ENCODE measurements at places on chromosomes 1 and 21.

- no peak for DNase-seq
These were observed 211.6 kb downstream of the LMX1A start for GRCh38 chr1:165144757-165145397.

DNA sequence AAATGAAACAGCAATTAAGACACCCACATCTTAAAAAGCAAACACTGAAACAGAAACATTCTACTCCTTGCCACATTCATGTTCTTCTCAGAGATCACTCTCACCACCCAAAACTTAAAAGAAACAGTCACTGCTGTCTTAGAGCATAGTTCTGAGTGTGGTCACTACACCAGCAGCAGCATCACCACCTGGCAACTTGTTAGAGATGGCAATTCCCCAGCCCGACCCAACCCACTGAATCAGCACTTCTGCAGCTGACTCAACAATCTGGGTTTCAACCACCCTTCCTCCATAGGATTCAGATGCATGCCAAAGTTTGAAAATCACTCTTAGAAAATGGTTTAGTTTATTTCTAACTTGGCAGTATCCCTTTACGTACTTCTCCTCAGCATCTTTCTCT is 126.1 kb downstream of the CDC42BPA start:
- no peak for DNase-seq

- DNase-seq = peak; percentile 41
These were observed 128.5 kb upstream of the RRP15 start for GRCh38 chr1:218156595-218156994.

DNA sequence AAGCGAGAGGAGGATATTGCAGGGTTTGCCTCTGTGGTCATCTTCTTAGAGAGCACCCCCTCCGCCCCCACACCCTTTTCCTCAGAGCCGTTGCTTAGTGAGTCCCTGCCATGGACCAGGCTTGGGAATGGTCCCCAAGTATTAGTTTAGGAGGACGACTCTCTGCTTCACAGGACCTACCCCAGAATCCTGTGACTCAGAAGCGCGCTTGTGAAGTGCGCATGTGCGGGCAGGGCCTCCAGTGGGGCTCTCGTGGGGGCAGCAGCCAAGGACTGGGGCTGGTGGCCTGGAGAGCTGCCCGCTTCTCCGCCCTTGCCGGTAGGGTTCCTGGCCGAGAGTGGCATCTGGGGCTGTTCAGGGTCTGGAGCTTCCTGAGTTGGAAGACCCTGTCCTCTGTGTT is 37.3 kb upstream of the HMGN1 start:
- no peak for DNase-seq

GRCh38 chr1:9338397-9339246 is 45.9 kb downstream of the SPSB1 start:
- DNase-seq = no peak

DNA sequence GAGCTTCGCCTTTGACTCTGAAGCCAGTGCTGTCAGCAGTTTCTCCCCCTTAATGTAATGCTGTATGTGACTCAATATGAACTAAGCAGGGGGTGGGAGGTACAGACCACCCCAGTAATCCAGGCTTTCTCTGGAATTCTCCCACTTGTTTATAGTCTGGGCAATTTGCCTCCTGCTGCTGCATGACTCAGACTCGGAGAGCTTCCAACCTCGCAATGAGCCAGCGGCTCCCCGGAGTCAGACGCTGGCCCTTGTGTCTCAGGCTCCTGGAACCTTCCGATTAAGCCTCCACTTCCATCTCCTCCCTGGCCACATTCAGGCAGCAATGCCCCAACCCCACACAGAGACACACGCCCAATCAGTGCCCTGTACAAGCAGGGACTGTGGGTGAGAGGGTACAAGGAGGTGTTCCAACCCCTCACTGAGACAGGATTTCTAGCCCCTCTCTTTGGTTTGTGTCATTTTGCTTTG is 471.7 kb upstream of the VAMP3 start:
- DNase-seq = peak; percentile 9

DNA sequence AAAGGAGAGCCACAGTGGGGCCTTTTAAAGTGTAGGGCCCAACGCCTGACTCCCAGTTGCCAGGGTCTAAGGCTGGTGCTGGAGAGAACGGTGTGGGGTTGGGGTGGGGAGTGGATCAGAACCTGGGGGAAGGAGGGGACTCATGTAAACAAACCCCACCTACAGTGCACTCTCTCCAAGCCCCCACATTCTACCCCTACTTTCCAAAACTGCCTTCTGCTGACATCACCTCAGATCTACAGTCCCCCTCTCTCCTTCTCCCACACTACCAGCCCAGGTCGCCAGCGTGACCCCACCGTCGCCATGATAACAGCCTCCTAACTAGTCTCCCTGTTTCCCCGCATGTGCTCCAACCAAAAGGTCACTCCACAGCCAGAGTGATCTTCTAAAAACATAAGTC is 26.6 kb downstream of the TNNT2 start:
- no peak for DNase-seq

DNA sequence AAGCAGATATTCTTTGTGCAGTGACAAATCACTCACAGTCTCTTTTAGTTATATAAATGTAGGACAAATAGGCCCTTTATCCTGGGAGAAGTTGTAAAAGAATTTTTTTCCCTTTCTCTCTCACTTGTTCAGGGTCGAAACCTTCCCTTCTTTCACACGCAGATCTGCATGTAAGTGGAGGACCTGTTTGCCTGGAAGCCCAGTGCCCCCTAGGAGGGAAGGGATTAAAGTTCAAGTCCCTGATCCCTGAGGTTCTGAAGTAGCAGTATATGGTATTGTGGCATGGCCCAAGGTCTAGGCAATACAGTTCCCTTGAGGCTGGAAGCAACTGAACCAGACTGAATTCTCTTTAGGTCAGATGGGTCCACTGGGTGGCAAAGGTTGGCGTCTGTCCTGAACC is 48.6 kb upstream of the PTGFRN start:
- DNase-seq = no peak

DNA sequence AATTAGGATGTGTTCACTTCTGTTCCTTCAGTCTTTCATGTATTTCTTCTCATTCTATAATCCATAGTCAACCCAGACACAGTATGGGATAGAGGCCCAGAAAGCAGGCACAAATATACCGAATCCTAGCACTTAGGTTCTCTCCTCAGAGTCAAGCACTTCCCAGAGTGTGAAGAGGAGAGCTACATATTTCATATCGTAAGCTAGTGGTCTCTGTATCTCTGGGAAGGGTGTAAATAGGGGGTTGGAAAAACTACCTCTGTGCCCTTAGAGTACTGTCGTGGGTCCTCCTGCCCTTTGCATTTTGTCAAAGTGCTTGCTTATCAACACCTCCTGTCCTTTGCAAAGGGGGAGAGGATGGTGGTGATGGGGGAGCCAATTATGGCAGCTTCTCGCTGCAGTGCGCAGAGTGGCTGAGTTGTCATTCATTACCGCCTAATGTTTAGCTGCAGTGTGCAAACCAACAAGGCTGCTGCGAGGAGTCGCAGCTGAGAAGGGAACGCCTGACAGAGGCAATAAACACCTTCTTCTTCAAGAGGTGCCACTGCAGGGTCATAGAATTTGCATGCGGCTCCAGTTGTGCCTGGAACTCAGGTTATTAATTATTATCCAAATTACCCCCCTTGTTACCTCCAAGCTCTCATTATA is 182.7 kb downstream of the NUF2 start:
- no peak for DNase-seq

- DNase-seq = no peak
These were observed at the start of gene GBP3 for GRCh38 chr1:89022167-89022959. Gene GBP3 (minus strand): TSS chr1:89022866. CDS start chr1:89020721, 2,145 bp downstream.

GRCh38 chr1:44970317-44970716 is 16.1 kb downstream of the EIF2B3 start:
- DNase-seq = no peak

DNA sequence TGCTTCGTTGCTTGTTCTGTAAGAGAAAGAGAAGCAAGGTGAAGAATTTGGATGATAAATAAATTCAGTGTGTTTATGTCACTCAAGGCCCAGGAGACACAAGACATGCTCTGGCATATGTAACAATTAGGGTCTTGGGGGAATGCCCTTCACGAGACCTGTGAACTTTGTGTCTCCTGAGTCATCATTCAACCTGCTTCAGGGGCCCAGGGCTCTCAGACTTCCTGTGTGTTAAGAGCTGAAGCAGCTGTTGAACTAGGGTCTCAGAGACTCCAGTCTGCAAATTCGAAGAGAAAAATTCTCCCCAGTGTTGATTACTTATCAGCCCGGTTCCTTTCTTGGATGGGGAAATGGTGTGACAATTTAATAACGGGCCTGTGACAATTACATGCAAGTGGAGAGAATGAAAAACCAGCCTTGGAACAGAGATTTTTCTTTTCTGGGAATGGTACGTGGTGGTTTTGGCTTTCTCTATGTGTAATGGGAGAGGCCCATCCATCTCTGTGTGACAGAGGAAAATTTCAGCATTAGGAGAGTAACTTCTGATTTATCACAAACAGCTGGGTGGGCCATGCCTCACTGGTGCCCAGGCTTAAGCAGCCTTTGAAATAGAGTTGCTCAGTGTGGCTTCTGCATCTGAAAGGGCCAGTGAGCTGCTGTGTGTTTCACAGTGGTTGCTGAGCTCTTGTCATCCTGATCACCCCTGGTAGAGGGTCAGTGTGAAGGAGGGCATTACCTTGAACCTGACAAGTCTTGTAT is 22.4 kb downstream of the HUNK start:
- DNase-seq = no peak

- no peak for DNase-seq
These were observed 1256.0 kb downstream of the AMY1C start for GRCh38 chr1:105005594-105006195.

GRCh38 chr1:119743776-119744597 is 24.7 kb downstream of the HMGCS2 start:
- peak; percentile 55 for DNase-seq

DNA sequence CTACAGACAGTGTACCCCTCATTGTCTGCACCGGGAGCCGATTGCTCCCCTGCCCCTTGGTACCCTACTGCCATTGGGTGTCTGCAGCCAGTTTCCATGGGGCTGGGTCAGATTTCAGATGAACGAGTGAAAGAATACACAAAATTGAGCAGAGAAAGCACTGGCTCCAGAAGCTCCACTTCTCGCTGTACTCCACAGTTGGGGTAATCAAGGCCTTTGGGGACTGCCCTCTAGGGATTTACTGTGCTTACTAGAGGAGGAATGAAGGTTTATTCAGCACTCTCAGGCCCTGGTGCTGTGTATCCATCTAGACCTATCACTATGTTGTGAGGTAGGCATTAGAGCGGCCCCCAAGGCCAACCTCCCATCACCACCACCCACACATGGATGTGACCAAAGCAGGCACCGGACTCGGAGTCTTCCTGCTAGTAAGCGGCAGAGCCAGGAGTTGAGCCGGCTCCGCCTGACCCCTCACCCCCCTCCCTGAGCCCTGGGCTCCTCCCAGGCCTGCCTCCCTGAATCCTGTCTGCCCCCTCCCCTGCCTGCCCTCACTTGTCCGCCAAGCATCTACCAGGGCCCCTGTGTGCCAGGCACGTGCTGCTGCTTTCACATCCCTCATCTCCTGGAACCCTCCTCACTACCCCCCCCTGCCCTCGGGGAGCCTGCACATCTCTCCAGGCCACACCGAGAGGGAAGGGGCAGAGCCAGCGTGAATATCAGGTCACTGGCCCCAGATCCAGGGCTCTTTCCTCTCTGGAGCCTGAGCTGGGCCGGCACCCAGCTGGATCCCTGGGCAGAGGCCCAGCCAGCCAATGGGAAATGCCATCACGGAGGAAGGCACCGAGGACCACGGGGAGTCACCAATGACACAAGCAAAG is 23.3 kb downstream of the KCNN3 start:
- no peak for DNase-seq

- DNase-seq = no peak
These were observed 16.0 kb downstream of the RBBP4 start for GRCh38 chr1:32666901-32667566.

- DNase-seq = no peak
These were observed 361.5 kb downstream of the PTPRU start for GRCh38 chr1:29597861-29598260.

GRCh38 chr21:26167593-26167992 is 3.0 kb downstream of the APP start:
- DNase-seq = no peak

GRCh38 chr1:220808345-220809186 is 21.9 kb downstream of the MTARC1 start:
- DNase-seq = no peak

- DNase-seq = no peak
These were observed 6.7 kb downstream of the OTUD7B start for GRCh38 chr1:150003801-150004200.

DNA sequence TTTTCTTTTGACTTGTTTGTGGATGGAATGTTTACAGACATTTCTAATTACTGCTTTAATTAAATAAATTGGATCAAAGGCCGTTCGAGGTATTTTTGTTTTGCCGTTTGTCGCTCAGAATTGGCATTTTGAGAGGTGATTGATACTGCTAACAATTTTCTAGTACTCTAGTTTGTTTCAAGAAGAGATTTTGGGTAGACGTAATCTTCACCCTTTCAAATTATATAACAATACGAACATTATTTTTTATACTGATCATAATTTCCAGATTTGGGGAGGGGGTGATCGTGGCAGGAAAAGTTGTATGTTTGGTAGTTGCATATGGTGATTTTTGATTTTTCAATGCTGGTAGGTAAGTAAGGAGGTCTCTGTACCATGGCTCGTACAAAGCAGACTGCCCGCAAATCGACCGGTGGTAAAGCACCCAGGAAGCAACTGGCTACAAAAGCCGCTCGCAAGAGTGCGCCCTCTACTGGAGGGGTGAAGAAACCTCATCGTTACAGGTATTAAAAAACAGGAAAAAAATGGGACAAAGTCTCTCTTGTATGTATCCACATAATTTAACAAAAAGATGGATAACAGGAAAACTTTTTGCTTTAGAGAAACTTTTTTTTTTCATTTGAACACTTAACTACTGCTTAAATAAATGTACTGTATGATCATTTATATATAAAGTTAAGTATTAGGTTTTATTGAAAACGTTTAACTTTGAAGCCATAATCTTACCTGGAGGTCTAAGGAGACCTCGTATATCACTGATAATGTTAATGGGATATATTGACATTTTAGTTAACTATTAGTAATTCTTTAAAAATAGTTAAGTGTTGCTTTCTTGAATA is 1.7 kb downstream of the H3-3A start:
- DNase-seq = peak; percentile 41

- no peak for DNase-seq
These were observed 22.6 kb downstream of the PLEKHM2 start for GRCh38 chr1:15706751-15707150.
